BE2C (cell line): ENCODE measurements at places on chromosomes 4 and X.
A peak's percentile ranks its signal among the peaks of the same experiment; 100 is the strongest.

DNA sequence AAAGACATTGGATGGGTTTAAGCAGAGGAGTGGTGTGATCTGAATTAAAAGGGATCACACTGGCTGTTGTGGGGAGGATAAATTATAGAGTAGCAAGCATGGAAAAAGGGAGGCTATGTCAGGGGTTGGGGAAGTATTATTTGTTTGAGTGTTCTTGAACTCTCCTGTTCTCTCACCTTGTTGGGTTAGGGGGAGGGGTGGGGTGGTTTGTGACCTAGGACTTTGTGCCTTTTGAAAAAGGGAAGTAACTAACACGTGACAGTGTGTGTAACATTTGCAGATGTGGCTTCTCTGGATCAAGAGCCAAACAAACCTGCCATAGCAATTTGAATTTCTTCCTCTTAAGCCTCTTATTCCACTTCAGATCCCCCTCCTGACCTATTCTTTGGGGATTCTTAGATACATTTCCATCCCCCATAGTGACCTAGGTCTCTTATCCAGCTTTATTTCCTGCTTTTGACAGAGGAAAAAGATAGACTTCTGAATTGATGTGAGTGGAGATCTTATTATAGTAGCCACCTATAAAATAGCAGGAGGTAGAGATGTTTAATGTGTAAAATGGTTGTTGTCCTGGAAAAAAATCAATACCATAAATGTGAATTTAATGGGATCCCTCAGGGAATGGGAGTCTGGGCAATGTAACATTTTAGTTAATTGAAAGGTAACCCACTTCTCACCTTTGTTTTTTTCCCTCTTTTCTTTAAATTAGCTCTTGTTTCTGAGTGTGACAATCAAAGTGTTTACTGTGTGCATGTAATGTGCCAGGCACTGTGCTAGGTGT lies 120.4 kb downstream of the CT47B1 start:
- DNase-seq: no peak

DNA sequence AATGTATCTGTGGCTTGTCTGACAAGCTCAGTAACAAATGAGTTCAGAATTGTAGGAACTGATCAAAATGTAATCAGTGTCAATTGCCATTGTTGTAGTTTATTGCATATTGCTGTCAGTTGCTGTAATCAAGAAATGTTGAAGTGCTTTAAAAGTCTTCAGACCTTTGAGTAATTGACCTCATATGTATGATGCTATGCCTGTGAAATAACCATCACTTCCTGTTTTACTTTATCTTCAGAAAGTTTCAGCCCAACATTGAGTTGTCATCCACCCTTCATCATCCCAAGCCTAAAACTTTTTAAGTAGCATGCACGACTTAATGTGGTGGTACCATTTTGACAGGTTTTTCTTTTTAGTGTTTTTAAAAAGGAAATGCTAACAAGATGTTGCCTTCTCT lies 212.4 kb downstream of the ARHGAP10 start:
- DNase-seq: no peak

GRCh38 chr4:157225096-157225495 lies 4.6 kb downstream of the GRIA2 start:
- no peak for DNase-seq

DNA sequence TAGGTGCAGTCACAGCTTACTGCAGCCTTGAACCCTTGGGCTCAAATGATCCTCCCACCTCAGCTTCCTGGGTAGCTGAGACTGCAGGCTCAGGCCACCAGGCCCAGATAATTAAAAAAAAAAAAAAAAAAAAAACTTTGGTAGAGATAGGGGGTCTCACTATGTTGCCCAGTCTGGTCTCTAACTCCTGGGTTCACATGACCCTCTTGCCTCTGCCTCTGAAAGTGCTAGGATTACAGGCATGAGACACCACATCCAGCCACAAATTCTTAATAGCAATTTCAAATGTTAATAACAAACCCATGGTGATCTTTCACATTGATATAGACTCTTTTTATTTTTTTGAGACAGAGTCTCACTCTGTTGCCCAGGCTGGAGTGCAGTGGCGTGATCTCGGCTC lies 12.3 kb upstream of the FGF5 start:
- no peak for DNase-seq

DNA sequence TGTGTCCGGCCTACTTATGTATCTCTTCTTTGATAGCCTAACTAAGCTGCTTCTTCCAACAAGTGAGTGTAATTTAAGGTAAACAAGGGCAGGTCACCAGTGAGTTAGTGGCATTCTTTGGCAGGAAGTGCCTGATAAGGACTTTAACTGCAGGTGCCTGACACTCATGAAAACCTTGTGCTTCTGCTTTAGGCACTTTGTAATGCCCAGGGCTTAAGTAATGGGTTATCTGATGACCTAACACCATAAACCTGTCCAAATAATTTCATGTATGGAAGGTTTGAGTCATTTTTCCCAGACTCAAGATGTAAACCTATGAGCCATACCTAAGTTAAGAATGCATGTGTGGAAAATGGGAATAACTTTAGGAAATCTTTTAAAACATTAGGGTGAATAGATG lies 43.0 kb downstream of the BCOR start:
- no peak for DNase-seq

DNA sequence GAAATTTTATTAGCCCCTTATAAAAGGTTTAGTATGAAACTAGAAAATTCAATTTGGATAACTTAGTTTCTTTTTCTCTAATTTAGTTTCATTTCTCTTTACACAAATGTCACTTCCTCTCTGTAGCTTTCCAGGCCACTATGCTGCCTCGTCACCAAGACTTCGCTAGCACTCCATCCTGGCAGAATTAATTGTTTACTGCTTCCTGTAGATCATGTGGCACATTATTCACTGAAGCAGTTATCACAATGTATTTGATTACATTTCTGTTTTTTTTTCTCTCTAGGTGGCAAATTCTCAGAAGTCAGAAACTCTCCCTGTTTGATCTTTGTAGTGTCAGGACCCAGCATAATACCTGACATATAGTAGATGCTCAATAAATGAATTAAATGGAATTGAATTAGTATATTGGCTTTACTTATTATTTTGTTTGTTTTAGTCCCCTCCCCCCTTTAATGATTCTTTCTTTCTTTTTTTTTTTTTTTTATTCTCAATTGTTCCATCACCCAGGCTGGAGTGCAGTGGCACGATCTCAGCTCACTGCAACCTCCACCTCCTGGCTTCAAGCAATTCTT lies 9.3 kb upstream of the SAT1 start:
- no peak for DNase-seq

DNA sequence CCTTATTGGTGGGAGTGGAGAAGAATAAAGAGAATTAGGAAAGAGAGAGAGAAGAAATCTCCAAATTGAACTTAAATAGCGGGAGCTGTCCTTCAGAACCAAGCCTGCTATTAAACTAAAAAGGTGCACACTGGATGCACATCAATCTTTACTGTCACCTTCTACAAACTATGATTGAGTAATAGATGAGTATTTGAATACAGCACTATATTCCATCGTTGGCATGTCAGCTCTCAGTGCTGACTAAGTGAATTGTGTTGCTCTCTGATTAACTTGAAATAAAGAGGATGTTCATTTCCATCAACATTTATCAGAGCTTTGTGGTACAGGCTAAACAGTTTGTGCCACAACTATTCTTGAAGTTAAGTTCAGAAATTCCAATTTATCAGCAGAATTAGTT lies 143.7 kb upstream of the PABPC4L start:
- DNase-seq: no peak

DNA sequence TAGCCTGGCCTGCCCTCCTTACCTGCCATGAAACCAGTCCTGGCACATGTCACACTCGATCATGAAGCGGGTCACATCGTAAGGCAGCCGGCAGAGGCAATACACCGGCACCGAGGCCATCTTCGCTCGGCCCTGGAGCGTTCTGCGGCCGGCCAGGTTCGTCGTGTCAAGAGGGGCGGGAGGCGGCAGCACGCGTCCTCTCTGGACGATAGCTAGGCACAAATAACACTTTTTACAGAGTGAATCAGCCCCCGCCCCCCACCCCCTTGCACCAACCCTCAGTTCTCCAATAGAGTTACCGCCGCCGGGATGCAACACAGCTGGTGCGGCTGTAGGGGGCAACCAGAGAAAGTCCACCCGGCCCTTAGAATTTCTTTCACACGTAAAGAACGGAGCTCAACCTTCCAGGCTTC lies 1.7 kb downstream of the PHF8 start:
- DNase-seq: peak; percentile 68

DNA sequence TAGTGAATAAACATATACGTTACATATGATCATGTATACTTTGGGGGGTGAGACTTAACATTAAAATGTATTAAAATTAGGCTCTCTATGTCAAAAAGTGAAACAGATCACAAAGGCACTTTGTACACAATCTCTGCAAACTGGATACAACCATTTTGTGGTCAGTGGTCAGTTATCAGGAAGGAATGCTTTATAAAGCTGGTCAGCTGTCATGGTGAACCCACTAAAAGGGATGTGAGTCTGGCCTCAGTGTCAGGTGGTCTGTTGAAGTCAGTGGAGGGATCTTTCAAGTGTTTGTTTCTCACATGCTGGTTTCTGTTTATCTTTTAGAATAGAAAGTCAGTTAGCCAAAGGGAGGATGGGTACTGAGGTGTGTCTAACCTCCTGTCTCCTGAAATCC lies 875.5 kb upstream of the INTU start:
- DNase-seq: no peak

GRCh38 chr4:26533685-26534084 lies 43.4 kb upstream of the CCKAR start:
- DNase-seq: no peak
